ENCODE measurements at places on chromosomes 16 and 17. TPM values are rescaled to one million over a fixed set of nuclear protein-coding genes. Genes with fewer than 3 reads are reported as not detected.
A peak's percentile ranks its signal among the peaks of the same experiment; 100 is the strongest.

- DNase-seq = no peak
Measured at GRCh38 chr16:66395806-66396555, 29.5 kb downstream of the CDH5 start.

GRCh38 chr16:4862639-4863038 lies 15.4 kb downstream of the UBN1 start:
- DNase-seq = no peak

GRCh38 chr16:29898135-29898803 lies 1.1 kb downstream of the SEZ6L2 start:
- DNase-seq = no peak

DNA sequence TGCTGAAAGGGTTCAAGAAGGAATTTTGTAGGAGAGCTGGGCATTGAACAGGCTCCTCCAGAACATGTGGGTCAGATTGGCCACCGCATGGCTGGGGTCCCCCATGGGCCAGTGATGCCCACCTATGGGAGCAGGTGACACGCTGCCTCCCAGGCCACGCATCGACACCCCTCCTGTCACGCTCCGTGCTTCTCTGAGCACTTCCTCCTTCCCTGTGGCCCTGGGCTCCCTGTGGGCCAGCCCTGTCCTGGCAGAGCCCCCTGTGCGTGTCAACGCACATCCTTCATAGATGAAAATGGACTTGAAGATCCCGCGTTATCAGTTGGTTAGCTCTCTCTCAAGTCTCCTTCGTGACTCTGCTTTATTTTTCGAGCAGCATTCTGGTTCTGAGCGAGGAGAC lies 160.3 kb downstream of the RPTOR start:
- no peak for DNase-seq

DNA sequence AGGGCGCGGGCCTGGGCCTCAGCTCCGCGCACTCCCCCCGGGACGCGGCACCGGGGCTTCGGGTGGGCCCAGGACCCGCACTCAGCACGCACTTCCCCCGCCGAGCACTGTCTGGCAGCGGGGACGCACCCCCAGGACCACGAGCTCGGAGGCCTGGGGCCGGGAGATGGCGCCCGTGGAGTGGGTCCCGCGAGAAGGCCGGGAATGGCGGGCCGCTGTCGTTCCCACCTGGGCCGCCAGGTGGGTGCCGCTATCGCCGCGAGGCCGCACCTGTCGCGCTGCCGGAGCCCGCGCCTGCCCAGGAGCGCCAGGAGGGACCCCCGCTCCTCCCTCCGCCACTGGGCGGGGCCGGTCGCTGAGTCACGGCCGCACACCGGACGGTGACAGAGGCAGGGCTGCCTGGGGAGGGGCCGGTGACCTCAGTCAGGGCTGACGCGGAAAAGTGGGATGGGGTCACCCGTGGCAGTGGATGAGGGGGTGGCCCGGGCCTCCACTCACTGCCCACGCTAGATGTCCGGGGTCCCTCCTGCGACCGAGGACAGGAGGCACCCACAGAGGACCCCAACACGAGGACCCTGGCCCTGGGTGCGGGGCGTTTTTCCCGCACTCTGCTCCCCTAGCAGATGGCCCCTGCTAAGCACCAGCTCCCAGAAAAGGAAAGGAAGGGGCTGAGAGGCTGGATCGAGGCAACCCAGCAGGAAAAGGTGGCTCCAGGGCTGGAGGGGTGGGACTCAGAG lies 6.9 kb upstream of the ACTG1 start:
- peak; percentile 60 for DNase-seq

GP1BA gene
- total RNA-seq = not detected

CCL16 gene
- total RNA-seq = not detected

VPS9D1 gene
- total RNA-seq = 16.0 TPM

MMP15 gene
- 8.0 TPM for total RNA-seq

HBA1 gene
- 43.4 TPM for total RNA-seq

FSCN2 gene
- 3.1 TPM for total RNA-seq

STH gene
- total RNA-seq = not detected

Data from prostate gland (tissue), 2 donors.